ENCODE measurements at places on chromosomes 1 and 21.

- no peak for DNase-seq
Observed at GRCh38 chr1:6093611-6094010, 47.9 kb downstream of the KCNAB2 start.

DNA sequence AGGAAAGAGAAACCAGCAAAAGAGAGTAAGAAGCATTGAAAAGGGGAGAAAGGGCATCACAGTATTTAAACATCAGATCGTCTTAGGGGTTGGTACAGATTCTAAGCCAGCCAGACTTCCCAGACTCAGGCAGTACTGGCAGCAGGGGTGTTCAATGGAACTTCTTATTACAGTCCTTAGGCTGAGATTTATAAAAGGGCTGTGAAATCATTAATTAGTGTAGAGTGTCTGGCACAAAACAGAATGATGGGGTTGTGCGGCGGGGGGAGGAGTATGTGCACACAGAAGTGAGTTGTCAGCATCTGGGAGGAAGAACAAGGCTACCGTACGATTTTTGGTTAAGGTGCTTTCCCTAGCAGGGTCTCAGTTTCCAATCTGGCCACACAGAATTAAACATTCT, 38.2 kb downstream of the ARHGEF11 start:
- DNase-seq, result no peak

DNA sequence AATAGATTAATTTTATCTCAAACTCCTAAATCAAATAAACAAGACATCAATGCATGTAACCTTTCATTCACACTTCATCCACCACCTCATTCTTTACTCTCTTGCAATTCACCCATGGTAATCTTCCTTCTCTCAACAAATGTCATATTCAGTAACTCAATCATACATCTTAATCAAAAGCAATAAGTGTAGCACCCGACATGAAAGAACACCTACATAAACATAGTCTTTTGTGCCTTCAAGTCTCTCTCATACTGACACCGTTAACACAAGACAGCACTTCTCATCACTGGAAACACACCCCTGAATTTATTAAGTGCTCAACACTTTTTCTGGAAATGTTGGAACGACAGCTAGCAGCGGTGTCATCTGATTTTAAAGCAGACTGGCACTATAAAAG, 225.9 kb downstream of the TTLL7 start:
- DNase-seq, result no peak

DNA sequence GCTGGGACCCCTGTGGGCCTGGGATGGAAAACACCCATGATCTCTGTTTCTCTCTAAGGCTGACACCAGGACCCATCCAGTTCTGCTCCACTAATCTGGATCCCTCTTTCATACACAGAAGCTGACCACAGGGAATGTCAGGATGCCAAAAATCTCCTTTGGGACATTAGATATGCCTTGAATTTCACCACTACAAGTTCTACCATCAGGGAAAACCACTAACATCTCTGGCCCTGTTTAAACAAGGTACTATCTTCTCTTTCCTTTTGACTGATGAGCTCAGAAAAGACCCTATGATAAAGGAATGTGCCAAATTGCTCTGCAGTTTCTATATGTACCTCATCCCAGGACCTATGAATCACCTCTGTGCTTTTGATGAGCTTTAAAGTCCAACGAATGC, 10.2 kb upstream of the PLXNA2 start:
- no peak for DNase-seq

GRCh38 chr1:166811691-166812090, 27.6 kb upstream of the POGK start:
- DNase-seq, result no peak

GRCh38 chr1:68346188-68346808, 103.5 kb downstream of the RPE65 start:
- DNase-seq, result peak; percentile 34

DNA sequence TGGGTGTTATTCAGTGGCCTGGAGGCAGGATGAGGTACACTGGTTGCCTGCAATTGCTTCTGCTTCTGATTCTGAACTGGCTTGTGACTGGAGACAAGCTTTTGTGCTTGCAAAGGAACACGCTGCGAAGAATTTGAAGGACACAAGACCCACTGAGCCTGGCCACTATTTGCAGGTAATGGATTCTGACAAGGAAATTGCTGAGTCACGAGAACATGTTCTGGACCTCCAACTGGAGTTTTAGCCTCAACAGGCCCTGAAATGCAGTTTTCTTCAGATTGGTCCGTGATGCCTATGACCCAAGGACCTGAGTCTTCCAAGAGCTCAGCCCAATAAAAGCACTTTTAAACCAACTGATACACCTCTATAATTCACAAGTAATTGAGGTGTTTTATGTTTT, 4.6 kb downstream of the RAB3GAP2 start:
- DNase-seq, result no peak

- no peak for DNase-seq
Observed at GRCh38 chr1:89035080-89035479, 12.4 kb upstream of the GBP3 start.

DNA sequence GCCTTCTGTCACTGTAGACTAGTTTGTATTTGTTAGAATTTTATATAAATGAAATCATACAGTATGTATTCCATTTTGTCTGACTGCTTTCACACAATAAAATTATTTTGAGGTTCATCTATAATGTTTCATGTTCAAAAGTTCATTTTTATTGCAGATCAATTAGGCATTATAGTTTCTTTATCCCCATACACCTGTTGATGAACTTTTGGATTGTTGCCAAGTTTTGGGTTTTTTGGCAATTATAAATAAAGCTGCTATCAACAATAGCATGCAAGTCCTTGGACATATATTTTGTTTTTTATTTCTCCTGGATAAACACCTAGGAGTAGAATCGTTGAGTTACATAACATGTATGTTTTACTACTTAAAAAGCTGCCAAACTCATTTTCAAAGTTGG, 47.1 kb upstream of the FAM3B start:
- DNase-seq, result no peak

DNA sequence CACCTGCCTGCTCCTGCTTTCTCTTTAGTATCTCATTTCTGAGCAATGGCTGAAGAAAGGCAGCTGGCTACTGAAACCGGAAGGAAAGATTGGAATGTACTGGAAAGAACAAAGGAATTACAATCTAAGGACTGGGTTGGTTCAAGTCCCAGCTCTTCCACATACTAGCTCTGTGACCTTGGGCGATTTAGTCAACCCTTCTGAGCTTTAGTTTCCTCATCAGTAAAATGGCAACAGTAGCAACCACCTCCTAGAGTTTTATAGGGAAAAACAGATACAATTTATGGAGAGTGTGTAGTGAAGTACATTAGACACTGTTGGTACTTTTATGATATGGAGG, 158.8 kb downstream of the KAZN start:
- peak; percentile 18 for DNase-seq

Measured in epithelial cell of esophagus (primary cell).